K562 (cell line): ENCODE measurements at places on chromosomes 11 and 22. TPM values are rescaled to one million over a fixed set of nuclear protein-coding genes. Genes with fewer than 3 reads are reported as not detected.

The RASSF10 gene
- total RNA-seq: not detected in 2 replicates

The LRRC75B gene
- 1.1 and 1.4 TPM in 2 replicates for total RNA-seq

The DCHS1 gene
- total RNA-seq: 0.45 and 0.49 TPM in 2 replicates

The MEI1 gene
- total RNA-seq: 0.31 and 0.47 TPM in 2 replicates

The WT1 gene
- 27.1 and 29.3 TPM in 2 replicates for total RNA-seq

The CST6 gene
- not detected in 2 replicates for total RNA-seq

The PRAME gene
- total RNA-seq: 1,138 and 1,201 TPM in 2 replicates

The RHOD gene
- not detected in 2 replicates for total RNA-seq

The MIOX gene
- not detected in 2 replicates for total RNA-seq

The MMP27 gene
- total RNA-seq: not detected in 2 replicates

The EXPH5 gene
- total RNA-seq: 6.8 and 8.5 TPM in 2 replicates

The ROBO4 gene
- 0.04 TPM in 1 of 2 replicates, not detected in the other for total RNA-seq

The SLC7A4 gene
- not detected in 2 replicates for total RNA-seq

The NPAS4 gene
- not detected in 2 replicates for total RNA-seq

The SDHD gene
- 176 and 197 TPM in 2 replicates for total RNA-seq

The CAT gene
- total RNA-seq: 86.7 and 95.1 TPM in 2 replicates

The RASGRP2 gene
- total RNA-seq: 14.6 and 15.8 TPM in 2 replicates

The C11orf52 gene
- total RNA-seq: 0.29 and 0.69 TPM in 2 replicates

The ARHGAP8 gene
- 1.5 and 2.2 TPM in 2 replicates for total RNA-seq

The CHRM4 gene
- total RNA-seq: 0.89 and 1.0 TPM in 2 replicates

The RASL10A gene
- 0.49 and 0.60 TPM in 2 replicates for total RNA-seq

The CHADL gene
- not detected in 2 replicates for total RNA-seq

The OR52N4 gene
- total RNA-seq: not detected in 2 replicates

The TST gene
- total RNA-seq: 23.1 and 23.8 TPM in 2 replicates

The GAB4 gene
- total RNA-seq: 0.25 TPM in 1 of 2 replicates, not detected in the other

The ENTHD1 gene
- 0.20 and 0.22 TPM in 2 replicates for total RNA-seq

The PYGM gene
- 0.69 and 1.2 TPM in 2 replicates for total RNA-seq

The ART1 gene
- total RNA-seq: not detected in 2 replicates

The MMP12 gene
- not detected in 2 replicates for total RNA-seq

The TMPRSS4 gene
- total RNA-seq: 6.6 and 7.4 TPM in 2 replicates

The TMEM132A gene
- total RNA-seq: 0.24 and 0.47 TPM in 2 replicates

The OR51E2 gene
- total RNA-seq: not detected in 2 replicates

The CALCA gene
- total RNA-seq: not detected in 2 replicates

The LUZP2 gene
- total RNA-seq: not detected in 2 replicates

The IGLL5 gene
- not detected in 2 replicates for total RNA-seq

The SYT13 gene
- 0.09 and 0.11 TPM in 2 replicates for total RNA-seq

The RBMXL2 gene
- total RNA-seq: 0.24 and 0.25 TPM in 2 replicates

The OMP gene
- total RNA-seq: not detected in 2 replicates
